NCI-H460 (cell line): ENCODE measurements at places on chromosomes 12 and 14. TPM values are rescaled to one million over a fixed set of nuclear protein-coding genes. Genes with fewer than 3 reads are reported as not detected.
A peak's percentile ranks its signal among the peaks of the same experiment; 100 is the strongest.

TSPAN9 gene
- 3.2 and 7.0 TPM in 2 replicates for total RNA-seq

DNA sequence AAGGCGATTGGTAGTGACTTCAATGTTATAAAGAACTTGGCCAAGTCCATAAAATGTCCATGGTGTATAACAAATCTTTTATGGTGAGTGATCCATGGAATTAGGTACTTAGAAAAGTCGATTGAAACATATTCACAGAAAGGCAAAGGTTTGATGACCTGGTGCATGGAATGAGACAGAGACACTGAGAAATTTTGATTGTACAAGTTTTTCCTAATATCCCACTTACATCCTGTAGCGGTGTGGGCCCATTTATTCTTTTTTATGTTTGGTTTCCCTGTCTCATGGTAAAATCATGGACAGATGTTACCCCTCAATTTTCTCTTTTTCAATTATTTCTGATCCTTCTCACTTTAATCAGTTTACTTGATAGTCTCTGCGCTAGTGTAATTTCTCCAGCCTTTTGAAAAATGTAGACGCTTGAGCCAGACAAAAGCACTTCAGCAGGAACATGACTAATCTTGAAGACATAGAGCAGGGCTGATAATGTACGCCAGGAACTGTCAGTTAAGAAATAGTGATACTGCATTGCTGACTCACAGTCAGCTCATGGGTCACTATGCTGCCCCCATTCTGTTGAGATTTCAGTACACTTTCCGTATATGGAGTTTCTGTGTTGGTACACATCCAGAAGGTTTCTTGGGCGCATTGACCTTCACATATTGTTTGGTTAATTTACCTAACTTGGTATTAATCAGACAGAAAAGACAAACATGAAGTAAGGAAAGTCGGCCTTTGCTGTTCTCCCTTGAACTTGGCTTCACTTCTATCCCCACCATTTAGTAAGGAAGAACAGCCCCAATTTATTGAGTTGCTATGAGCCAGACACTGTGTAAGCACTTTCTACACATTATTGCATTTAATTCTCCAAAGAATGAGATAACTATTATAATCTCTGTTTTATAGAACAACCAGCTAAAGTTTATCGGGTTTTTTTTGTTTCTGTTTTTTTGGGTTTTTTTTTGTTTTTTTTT, 841.7 kb downstream of the DIO2 start:
- DNase-seq: peak; percentile 81

GRCh38 chr14:88733121-88733520, 59.6 kb downstream of the EML5 start:
- DNase-seq: no peak

TMEM30B gene
- not detected in 2 replicates for total RNA-seq

DNA sequence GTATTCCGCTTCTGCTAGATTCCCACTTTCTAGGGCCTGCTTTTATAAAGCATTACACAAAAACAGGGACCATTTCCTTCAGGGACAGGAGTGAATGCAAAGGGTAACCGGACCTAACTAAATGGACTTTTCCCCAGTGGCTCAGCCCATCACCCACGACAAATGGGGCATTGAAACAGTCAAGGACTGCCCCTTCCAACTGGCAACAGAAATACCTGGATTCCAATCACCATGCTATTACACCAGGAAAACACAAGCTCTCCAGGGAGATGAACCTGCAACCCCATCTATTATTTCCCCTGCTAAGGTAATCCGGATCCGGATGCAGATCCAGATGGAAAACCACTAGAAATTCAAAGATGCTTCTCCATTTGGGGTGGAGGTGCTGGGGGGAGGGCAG, 1.0 kb downstream of the MPHOSPH9 start:
- DNase-seq: no peak

- no peak for DNase-seq
Observed at GRCh38 chr12:117674313-117674712, 294.5 kb downstream of the KSR2 start.

DNA sequence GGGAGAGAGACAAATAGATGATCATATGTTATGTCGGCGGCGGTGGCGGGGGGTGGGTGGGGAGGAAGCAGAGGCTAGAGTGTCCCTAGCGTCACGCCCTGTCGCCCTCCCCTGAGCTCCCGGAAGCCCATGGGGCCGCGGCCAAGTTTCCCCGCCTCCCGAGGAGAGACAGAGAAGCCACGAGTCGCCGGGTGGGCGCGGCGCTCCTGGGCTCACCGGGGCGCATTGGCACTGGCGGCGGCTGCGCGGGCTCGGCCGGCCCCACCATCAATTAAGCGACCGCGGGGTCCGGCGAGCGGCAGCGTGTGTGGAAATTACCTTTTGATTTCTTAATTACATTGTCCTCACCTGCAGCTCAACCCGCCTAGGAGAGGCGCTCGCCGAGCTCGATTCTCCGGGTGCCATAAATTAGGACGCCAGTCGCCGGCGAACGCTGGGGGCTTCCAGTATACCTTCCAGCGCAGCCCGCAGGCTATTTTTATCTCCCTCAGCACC, 119.9 kb upstream of the LHX5 start:
- no peak for DNase-seq

GRCh38 chr14:106062502-106063272, 536.3 kb downstream of the TMEM121 start:
- no peak for DNase-seq

DNA sequence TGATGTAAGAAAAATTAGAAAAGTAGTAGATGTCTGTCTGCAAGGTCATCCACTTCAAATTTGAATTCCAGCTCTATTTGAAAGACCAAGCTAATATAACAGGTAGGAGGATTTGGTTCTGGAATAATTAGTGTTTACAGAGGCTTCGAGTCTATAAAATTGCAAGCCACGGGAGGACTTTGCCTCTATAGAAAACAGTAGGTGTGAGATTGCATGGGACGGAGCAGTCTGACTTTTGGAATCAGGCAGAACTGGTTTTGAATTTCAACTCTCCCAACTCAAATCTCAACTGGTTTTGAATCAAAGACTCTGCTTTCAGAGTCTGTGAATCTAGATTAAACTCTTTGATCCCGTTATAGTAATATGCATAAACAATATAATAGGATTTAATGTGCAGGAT, 82.4 kb downstream of the PIK3C2G start:
- DNase-seq: no peak

GRCh38 chr12:91885851-91886731, 259.6 kb downstream of the BTG1 start:
- no peak for DNase-seq

DNA sequence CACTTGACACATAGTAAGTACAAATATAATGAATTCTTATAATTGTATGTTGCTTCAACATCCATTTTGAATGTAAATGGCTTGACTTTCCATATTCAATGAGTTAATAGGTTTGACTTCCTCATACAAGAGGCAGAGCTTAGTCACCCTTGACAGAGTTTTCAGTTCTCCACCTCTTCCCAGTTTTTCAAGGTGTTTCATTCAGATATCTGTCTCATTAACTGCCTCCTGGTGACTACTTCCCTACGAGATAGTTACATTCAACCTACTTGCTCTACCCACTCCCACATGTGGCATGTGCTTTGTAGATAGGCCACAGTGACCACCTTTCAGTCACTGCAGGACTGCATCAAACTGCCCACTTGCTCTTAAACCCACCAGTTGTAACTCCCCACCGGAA, 60.0 kb downstream of the MYF5 start:
- DNase-seq: no peak

CLEC4C gene
- not detected in 2 replicates for total RNA-seq

TMEM229B gene
- 0.07 and 0.20 TPM in 2 replicates for total RNA-seq

DNA sequence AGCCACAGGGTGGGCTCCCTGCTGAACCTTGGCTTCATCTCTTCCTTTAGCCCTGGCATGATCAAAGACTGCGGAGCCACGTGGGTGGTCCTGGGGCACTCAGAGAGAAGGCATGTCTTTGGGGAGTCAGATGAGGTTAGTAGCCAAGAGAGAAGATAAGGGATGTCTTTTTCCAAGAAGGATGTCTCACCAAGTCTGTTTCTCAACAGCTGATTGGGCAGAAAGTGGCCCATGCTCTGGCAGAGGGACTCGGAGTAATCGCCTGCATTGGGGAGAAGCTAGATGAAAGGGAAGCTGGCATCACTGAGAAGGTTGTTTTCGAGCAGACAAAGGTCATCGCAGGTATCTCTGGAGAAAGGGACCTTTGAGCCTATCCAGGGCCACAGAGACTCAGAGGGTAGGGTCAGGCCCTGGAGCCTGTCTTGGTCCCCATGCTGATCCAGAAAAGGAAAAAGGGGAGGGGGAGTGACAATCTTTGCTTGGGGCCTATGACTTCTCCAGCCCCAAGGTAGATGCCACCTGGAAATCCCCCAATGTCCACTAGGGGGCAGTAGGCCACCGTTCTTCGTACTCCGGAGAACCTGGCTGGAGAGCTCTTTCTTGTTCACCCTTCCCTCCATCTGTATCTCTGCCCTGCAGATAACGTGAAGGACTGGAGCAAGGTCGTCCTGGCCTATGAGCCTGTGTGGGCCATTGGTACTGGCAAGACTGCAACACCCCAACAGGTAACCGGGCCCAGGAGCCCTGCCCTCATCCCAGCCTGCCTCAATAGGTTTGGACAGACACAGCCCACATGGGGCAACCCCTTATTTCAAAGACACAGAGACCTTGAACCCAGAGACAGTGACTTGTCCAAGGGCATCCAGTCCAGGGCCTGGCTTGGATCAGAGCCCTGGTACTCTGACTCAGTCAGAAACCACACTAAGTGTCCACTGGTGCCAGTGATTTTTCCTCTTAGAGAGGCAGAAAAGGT, 2.0 kb downstream of the TPI1 start:
- DNase-seq: peak; percentile 58

PPFIA2 gene
- not detected in 2 replicates for total RNA-seq

KLRD1 gene
- total RNA-seq: not detected in 2 replicates

- DNase-seq: no peak
Observed at GRCh38 chr12:34404377-34405285, 382.3 kb downstream of the ALG10 start.

DNA sequence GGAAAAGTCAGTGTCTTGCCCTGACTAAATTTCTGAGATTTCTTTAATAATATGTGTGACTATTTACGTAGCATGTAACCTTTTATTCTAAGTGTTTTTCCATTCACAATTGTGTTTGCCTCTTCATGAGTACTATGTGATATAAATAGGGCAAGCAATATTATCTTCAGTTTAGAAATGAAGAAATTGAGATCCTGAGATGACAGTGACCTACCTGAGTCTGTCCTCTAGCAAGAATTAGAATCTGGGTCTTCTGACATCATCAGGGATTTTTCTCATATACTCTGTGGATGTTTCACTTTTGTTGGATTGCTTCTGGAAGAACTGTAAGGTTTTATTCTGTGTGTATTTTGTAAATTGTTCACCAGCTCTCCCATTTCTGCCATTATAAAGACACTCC, 35.0 kb downstream of the TMTC2 start:
- DNase-seq: no peak

DNA sequence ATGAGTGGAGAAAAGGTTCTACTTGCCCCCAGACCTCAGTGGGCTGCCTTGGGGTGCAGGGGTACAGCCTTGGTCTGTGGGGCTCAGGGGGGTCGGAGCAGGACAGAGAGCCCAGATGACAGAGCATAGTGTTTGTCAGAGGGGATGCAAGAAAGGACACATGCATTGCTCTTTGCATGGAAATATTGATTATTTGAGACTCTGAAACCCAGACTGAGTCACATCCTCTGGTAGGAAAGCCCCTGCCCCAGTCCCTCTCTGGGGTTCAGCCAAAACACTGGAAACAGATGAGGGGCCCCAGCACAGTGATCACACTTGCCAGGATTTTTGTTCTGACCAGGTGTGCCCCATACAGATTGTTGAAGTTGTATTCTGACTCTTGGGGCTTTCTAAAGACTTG, 1094.4 kb downstream of the BCL11B start:
- DNase-seq: no peak

SIX6 gene
- not detected in 2 replicates for total RNA-seq

DNA sequence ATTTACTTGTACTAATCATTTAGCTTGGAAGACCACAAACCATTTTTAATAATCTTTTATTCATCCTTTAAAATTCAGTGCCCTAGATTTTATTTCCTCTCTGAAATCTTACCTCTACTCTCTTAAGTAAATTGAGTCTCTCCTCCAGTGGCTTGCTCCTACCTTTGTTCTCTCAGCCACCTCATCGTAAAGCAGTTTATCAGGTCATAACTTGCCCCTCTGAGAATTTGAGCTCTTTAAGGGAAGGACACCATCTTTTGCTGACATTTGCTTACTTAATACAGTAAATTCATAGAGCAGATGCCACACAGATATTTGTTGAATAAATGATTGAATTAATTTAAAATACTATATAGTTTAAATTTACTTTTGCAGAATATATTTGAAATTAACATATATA, 794.3 kb downstream of the C12orf50 start:
- no peak for DNase-seq

GRCh38 chr12:34604227-34604626, 581.9 kb downstream of the ALG10 start:
- DNase-seq: no peak

- no peak for DNase-seq
Observed at GRCh38 chr14:76531821-76532318, 155.9 kb downstream of the ESRRB start.

- no peak for DNase-seq
Observed at GRCh38 chr12:66131067-66131688, 628 bp upstream of the LLPH start.

GRCh38 chr14:28877923-28878322, 111.3 kb downstream of the FOXG1 start:
- no peak for DNase-seq

GRCh38 chr12:101616027-101616494, 21.3 kb downstream of the MYBPC1 start:
- peak; percentile 93 for DNase-seq

DNA sequence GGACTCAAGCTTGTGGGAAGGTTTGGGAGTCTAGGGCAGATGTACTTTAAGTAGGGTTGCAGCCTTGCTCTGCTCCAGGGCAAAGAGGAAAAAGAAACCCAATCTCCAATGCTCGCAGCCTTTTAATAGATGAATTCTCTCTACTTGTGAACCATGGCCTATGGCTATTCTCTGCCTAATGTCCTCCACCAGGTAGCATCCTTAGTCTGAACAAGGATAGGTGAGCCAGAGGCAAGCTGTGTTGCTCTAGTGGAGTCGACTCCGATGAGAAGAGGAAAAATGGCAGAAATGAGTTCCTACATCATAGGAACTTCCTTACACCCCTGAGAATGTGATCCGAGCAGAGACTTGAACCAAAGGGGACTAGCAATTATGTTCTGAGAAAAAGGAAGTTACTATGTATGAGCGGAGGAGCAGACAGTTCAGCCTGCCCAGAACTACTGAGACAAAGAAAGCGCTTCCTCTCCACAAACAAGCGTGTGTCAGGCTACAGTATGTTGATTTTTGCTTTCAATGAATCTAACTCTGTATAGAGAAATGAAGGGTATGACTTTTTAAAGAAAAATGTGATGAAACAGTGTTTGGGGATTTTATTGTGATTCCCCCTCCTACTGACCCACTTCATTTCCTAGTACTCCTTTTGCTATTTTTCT, 153.6 kb upstream of the ARID2 start:
- DNase-seq: no peak

DNA sequence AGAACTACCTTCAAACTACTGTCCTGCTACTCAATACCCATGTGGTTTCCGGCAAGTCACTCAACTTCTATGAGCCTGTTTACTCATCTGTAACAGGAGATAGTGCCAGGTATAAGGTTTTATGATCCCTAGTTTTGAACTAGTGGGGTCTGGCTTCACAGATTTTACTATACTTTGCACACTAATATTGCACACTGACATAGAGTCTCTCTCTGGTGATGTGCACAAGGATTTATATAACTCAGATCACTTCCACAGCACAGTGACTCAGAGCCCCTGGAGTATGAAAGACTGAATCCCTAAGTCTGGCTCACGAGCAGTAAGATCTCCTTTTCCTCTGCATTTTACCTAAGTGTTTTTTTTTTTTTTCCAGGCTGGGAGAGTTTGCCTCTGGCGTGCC, 69.7 kb upstream of the SLC38A2 start:
- DNase-seq: no peak

- DNase-seq: no peak
Observed at GRCh38 chr12:54933376-54933775, 51.2 kb downstream of the TESPA1 start.
